ENCODE measurements at places on chromosomes 12 and 14.

DNA sequence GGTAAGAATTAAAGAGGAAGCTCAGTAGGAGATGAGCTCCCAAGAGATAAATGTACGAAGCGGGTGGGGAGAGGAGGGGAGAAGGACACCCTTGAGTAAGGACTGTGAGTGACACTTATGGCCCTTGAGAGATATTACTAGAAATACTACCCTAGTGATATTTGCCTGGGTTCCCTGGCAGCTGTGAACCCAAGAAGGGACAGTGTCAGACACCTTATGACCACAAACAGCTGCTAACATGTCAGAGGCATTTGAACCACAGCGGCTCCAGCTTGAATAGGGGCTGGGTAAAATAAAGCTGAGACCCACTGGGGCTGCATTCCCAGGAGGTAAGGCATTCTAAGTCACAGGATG, 19.6 kb upstream of the SLC6A12 start:
- no peak for DNase-seq

- no peak for DNase-seq
Observed at GRCh38 chr12:9344541-9344940, 136.3 kb upstream of the PZP start.

DNA sequence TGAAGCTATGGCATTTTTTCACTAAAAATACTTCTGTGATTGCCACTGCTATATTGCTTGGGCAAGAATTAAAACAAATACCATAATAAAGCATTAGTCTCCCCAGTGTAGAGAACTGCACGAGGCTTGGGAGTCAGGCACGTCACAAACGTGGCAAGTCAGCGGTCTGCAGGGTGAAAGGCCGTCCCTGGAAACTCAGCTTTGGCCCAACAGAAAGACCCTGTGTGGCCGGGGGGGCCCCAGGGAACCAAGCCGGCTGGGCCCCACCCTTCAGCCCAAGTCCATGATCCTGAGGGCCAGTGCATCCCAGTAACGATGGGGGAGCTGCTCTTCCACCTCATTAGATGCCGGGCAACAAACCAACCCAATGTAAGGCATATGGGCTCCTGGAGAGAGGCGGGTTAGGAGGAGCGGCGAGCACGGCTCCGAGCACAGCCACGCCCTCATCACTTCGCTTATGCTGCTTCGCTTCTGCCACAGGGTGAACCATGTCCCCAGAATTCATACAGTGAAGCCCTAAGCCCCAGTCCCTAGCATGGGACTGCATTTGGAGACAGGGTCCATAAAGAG, 50.9 kb upstream of the GPR68 start:
- DNase-seq, result no peak

DNA sequence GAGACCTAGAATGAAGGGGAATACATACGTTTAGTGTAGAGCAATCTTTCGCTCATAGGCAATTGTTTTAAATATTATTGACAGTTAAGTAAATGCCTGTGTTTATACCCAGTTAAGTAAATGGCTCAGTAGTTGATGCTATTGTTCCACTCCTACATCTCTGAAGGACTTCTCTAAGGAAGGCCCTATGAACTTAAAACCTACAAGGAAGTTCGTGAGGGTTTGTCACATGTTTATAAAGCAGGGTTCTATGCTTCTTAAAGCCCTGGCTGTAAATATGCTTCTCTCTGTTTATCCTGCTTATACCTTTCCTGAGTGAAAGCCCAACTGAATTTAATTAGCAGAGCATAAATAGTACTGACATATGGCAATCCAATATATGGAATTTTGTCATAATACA, 282.1 kb upstream of the NPAS3 start:
- no peak for DNase-seq

DNA sequence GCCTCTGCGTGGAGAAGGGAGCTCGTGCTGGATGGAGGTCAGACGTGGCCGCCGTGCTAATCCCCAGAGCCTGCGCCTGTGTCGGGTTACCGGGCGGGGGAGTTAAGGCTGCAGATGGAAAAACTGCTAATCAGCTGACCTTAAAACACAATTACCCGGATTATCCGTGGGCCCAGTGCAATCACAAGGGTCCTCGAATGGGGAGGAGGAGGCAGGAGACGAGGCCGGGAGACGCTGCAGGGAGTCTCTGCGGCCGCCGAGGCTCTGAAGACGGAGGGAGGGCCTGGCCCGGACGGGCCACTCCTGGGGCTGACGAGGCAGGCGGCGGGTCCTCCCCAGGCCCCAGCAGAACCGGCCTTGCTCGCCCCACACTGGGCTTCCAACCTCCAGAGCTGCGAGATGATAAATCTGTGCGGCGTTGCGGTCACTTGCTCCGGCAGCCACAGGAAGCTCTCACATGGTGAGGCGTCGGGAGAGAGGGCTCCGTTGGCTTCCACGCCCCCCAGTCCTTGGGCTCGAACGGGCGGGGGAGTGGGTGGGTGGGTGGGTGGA, 32.9 kb upstream of the FBRSL1 start:
- DNase-seq, result no peak

GRCh38 chr14:103733651-103734050, 18.0 kb downstream of the ZFYVE21 start:
- DNase-seq, result no peak

DNA sequence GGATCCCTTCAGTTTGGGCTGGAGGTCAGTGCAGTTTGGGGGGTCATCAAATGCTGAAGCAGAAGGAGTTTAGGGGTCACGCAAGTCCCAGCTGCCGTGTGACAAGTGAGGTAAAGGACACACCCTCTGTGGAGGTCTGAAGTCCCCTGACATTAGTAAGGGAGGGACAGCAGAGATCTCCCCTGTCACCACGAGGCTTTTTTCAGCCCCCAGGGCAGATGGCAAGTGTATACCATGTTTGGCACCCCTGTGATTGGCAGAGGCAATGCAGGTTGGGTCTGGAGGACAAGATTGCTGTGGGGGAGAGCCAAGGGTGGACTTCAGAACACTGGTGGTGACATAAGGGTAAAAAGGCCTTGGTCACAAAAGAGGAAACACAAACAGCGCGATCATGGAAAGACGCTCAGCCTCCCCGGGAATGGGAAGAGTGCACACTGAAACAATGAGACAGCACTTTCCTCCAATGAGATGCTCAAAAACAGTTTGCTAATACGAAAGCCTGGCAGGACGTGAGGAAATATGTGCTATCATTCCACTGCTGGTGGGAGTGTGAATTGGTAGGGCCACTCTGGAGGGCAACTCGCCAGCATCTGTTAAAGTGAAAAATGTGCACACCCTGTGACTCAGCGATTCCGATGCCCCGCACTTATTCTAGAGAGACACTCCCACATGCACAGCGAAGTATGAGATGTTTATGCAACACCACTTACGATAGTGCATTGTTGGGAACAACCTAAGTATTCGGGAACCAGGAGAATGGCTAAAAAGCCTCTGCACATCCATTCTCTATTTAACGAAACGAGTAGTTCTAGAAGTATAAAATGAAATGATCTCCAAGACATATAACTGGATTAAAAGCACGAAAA, 14.4 kb upstream of the CD27 start:
- DNase-seq, result no peak

GRCh38 chr12:84636801-84637290, 275.8 kb downstream of the SLC6A15 start:
- DNase-seq, result no peak

GRCh38 chr12:52561880-52562449, 9.0 kb upstream of the KRT71 start:
- no peak for DNase-seq

GRCh38 chr12:130830246-130830551, 8.9 kb downstream of the STX2 start:
- DNase-seq, result no peak

DNA sequence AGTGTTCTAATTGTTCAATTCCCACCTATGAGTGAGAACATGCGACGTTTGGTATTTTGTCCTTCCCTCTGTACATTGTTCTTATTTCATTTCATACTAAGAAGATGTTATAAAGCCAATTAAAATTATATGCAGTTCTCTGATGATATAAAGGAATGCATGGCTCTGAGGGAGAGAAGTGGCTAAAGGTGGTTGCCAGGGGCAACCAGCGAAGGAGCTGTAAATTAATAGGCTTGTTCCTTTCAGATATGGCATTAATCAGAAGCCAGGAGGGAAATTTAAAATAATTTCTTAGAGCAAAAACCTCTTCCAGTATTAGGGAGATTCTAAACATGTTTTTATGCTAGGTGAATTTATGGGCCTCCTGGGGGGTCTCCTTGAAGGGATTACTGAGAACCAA, 227.8 kb downstream of the TMEM117 start:
- no peak for DNase-seq

DNA sequence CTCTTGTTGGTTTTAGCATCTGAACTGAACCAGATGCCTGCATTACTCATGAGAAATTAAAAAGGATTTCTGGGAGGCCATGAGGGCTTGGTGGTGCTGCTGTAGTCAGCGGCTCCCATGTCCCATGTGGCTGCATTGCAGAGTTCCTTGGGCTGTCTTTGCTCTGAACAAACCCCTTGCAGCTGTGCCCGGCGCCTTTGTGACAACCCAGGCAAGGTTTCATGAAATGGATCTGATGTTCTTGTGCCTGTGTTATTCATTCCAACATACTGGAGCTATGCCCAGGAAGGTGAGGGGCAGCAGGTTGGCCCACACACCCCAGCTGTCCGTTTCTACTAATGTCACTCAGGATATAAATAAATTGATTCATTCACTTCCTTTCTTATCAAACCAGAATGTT, 40.8 kb downstream of the TGFB3 start:
- no peak for DNase-seq

- DNase-seq, result no peak
Observed at GRCh38 chr12:97061171-97061570, 154.1 kb downstream of the NEDD1 start.

DNA sequence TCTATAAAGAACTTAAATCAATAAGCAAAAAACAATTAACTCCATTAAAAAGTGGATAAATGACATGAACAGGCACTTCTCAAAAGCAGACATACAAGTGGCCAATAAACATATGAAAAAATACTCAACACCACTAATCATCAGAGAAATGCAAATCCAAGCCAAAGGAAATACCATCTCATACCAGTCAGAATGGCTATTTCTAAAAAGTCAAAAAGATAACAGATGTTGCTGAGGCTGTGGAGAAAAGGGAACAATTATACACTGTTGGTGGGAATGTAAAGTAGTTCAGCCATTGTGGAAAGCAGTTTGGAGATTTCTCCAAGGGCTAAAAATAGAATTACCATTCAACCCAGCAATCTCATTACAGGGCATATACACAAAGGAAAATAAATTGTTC, 234.5 kb upstream of the PLXNC1 start:
- DNase-seq, result no peak

GRCh38 chr14:101476258-101476915, 84.9 kb upstream of the DIO3 start:
- no peak for DNase-seq

- no peak for DNase-seq
Observed at GRCh38 chr14:77177702-77178101, 3.9 kb upstream of the TMEM63C start.

DNA sequence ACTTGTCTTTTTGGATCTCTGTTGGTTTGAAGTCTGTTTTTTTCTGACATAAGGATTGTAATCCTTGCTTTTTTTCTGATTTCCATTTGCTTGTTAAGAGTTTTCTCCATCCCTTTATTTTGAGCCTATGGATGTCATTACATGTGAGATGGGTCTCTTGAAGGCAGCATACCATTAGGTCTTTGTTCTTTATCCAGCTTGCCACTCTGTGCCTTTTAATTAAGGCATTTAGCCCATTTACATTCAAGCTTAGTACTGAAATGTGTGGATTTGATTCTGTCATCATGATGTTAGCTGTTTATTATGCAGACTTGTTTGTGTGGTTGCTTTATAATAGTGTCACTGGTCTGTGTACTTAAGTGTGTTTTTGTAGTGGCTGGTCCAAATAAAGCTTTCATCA, 100.0 kb downstream of the CCDC91 start:
- DNase-seq, result no peak

DNA sequence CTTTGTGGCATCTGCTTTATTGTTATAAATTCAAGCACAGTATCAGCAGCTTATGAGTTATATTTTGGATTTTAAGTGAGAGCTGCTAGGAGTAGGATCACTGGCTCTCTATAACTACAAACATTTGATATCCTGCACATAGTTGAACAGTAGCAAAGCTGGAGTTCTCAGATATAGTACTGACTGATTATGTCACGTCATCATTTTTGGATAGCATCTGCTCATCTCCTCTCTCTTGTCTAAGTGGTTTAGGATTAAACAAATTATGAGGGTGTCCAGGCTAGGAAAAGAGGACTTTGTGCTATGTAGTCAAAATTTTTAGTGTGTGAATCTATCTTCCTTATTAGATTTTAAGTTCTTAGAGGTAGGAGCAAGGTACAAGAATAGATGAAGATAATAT, 18.4 kb downstream of the PPP4R4 start:
- DNase-seq, result no peak

DNA sequence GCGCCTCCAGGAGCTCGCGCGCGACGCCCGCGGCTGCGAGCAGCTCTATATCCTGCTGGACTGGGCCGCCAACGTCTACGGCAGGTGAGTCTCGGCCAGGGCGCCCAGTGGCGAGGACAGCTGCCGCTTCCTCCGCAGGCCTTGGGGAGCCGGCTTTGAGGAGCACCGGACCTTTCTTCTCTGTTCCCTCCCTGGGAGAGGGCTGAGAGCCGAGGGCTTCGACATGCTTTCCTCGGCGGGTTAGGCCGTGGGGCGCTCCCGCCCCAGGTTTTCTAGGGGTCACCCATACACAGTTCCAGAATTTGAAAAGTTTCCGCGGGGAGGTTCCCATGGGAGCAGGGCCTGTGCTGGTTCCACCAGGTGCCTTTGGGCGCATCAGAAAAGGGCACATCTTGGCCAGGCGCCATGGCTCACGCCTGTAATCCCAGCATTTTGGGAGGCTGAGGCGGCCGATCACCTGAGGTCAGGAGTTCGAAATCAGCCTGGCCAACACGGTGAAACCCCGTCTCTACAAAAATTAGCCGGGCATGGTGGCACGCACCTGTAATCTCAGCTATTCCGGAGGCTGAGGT, 8.2 kb downstream of the EXOC3L4 start:
- no peak for DNase-seq

DNA sequence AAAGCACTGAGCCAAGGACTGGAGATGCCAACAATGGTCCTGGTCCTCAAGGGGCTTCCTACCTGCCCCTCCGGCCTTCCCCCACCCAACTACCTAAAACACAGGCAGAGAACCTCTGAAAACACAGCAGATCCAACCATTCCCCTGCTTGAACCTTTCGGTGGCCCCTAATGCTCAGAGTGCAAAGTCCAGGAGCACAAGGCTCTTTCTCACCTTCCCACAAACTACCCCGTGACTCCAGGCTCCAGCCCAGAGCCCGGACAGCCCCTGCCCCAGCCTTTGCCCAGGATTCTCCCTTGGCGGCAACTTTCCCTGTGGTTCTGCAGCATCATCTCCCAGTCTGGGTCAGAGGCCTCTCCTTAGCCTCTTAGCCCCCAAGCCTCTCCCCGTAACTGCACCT, 1.6 kb upstream of the CD9 start:
- DNase-seq, result no peak

- DNase-seq, result no peak
Observed at GRCh38 chr12:93079271-93079670, 150.2 kb upstream of the EEA1 start.

GRCh38 chr14:88025313-88025712, 20.4 kb downstream of the GPR65 start:
- no peak for DNase-seq

GRCh38 chr14:77151245-77151644, 9.7 kb upstream of the ZDHHC22 start:
- no peak for DNase-seq

GRCh38 chr14:100052819-100053218, 12.4 kb upstream of the EVL start:
- no peak for DNase-seq
